ENCODE measurements at places on chromosomes 12 and 14. TPM values are rescaled to one million over a fixed set of nuclear protein-coding genes. Genes with fewer than 3 reads are reported as not detected.

DNA sequence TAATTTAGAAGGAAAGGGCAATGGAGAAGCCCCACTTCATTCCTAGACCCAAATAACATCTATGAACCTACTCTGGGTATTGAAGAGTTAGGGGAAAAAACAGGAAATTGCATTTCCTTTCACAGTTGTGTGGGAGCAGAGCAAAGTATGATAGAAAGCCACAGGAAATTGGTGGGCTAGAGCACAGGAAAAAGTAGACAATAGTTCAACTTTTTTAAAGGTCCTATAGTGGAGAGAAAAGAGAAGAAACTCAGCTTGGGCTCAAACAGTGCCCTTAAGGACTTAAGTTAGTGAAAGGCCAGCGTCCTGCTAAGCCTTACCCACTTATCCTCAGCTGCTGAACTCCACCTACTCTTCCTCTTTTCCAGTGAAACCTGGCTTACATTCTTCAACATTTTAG lies 258.1 kb downstream of the DPY19L2 start:
- no peak for DNase-seq

Gene ANO2
- 6.8 TPM for total RNA-seq

GRCh38 chr12:117091758-117092510 lies 7.3 kb downstream of the TESC start:
- peak; percentile 46 for DNase-seq

Gene TRHDE
- 0.20 TPM for total RNA-seq

Gene CACNA2D4
- total RNA-seq = 4.3 TPM

- DNase-seq = no peak
Measured at GRCh38 chr14:71625891-71626701, 306.1 kb upstream of the RGS6 start.

Gene MAP1LC3B2
- total RNA-seq = 1.4 TPM

- DNase-seq = no peak
Measured at GRCh38 chr12:32926963-32927362, 30.4 kb upstream of the PKP2 start.

- DNase-seq = no peak
Measured at GRCh38 chr14:98184457-98184856, 1087.5 kb downstream of the BCL11B start.

Gene CCDC88C
- 59.4 TPM for total RNA-seq

DNA sequence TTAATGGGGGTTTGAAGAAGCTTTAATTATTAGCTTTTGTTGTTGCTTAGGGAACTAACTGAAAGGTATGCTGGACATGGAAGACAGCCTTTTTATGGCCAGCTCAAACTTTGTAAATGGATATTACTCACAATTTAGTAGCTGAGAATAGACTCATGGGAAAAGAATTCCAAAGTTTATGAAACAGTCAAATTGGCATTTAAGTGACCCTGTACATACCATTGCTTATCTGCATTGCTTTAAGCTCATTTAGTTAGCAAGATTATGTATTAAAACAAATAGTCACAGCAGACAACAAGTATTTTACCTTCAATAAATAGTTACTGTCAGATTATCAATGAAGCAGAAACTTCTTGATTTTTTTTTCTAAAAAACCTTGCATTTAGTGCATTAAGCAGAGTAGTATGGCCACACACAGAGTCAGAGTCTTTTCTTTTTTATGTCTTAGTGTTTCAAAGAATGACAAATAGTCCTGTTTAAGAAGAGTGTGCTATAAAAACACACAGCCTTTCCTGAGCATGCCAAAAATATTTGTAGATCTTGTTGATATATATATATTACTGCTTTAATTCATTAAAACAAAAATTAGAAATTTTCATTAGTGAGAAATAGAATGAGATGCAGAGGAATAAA lies 102.2 kb downstream of the TTC6 start:
- no peak for DNase-seq
